ENCODE measurements at places on chromosomes 3 and 15.

GRCh38 chr3:150306083-150306482 is 102.0 kb upstream of the TSC22D2 start:
- no peak for DNase-seq

DNA sequence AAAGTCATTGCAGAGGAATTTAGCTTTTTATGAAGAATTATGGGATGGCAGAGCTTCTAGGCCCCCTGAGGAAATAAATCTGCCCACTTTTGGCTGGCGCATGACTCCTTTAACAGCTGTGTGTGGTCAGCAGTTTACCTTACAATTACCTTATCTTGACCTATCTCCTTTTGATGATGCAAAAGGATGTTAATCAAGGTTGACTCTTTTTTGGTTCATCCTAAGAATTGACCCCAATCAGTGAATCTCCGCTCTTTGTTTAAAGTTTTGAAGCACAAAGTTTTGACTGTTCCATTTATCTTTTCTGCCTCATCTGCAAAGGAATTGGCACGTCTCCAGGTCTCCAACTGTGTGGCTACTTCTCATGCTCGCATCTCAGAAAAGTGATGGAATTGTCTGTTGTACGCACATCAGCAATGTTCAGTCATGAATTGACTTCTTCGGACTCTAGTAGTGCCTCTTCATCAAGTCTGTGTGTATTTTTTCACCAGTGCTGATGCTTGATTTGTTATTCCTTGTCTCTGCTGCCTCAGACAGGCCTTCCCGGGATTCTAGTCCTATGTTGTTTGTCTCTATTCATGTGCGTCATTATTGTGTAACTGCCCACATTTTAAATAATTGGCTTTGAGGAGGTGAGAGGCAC is 196.2 kb upstream of the CFAP20DC start:
- no peak for DNase-seq

DNA sequence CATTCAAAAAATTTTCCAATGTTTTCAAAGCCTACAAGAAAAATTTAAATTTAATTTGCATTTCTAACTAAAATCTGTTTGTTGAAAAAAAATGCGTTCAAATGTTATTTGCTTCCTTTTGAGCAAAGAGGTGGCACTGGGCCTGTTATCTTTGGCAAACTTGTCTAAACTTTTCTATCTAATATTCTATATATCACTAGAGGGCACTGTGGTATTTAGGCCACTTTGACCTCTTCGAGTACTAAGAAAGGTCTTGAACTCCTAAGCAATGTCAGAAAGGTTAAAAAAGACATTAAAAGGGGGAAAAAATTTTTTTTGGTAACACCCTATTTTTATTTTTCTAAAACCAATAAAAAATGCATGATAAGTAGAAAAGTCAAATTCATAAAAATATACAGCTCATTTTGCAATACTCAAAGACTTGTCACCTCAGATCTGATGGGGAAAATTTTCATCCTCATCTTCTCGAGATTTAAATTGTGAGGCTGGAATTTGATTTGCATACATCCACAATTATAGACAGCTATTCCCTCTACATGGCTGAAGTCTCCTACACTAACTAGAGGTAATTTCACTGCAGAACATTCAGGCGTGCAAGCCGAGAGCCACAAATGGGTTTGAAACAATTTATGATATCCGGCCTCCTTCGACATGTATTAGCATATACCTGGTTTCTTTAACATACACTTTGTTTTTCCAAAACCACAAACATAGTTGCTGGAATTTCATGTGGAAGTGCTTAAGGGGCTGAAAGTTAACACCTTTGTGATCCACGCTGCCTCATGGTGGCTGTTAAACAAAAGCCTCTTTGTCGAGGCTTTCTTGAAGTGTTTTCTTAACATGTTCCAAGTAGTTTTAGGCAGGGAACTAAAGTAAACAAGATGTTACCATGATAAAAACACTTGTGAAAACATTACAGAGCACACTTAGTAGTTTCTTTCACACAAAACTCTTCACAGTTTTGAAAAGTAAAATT is 576.4 kb downstream of the FOXP1 start:
- DNase-seq, result no peak

DNA sequence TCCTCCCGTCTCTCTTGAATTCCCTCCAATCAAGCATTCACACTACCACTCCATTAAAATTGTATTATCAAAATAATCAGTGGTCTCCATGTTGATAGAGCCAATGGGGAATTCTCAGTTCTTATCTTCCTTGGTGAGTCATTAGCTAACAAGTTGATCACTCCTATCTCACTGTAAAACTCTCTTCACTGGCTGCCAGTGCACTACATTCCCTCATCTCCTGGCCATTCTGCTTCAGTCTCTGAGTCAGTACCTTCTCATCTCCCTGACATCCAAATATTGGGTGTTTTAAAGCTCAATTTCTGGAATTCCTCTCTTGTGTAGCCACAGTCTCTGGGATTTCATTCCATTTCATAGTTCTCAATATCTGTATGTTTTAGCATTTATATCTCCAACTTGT is 175.2 kb downstream of the ALDH1A2 start:
- DNase-seq, result no peak
